ENCODE measurements at places on chromosomes 3 and 15. TPM values are rescaled to one million over a fixed set of nuclear protein-coding genes. Genes with fewer than 3 reads are reported as not detected.

The STX19 gene
- not detected for total RNA-seq

The CILP gene
- 0.28 TPM for total RNA-seq

The LEKR1 gene
- total RNA-seq, result 0.43 TPM

The SMC4 gene
- 43.2 TPM for total RNA-seq

The SKIC8 gene
- total RNA-seq, result 83.0 TPM

The CCR9 gene
- not detected for total RNA-seq

The ZIC1 gene
- not detected for total RNA-seq

The CD86 gene
- not detected for total RNA-seq

The FBXW12 gene
- not detected for total RNA-seq

Measured in smooth muscle cell of bladder (primary cell).